ENCODE measurements at places on chromosomes 11 and 22.

DNA sequence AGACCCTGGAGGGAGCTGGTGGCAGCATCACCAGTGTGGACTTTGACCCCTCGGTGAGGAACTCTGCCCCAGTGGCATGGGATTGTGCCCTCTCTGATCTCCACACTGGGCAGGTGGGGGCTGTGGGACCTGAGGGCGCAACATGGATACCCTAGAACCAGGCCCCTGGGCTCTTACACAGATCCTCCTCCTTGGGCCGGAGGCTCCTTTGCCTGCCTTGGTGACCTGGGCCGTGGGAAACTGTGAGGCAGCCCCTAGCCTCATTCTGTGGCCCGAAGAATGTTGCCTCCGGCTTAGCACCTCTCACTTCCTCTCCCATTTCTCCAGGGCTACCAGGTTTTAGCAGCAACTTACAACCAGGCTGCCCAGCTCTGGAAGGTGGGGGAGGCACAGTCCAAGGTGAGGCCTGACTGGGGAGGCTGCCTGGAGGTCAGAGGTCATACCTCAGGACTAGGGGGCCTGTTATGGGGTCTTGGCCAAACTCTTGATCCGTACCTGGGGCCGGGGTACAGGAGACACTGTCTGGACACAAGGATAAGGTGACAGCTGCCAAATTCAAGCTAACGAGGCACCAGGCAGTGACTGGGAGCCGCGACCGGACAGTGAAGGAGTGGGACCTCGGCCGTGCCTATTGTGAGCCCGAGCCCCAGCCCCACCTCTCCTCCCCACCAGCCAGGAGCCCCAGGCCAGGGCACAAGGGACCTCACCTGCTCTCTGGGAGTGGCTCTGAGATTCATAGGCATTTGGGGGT is 12.2 kb downstream of the ATG16L2 start:
- DNase-seq: no peak

- DNase-seq: peak; percentile 85
These were observed 32.1 kb upstream of the GNB1L start for GRCh38 chr22:19886605-19887255.

GRCh38 chr11:25993016-25993415 is 338.9 kb upstream of the ANO3 start:
- DNase-seq: no peak

GRCh38 chr11:61172356-61172755 is 11.1 kb upstream of the VPS37C start:
- DNase-seq: no peak

DNA sequence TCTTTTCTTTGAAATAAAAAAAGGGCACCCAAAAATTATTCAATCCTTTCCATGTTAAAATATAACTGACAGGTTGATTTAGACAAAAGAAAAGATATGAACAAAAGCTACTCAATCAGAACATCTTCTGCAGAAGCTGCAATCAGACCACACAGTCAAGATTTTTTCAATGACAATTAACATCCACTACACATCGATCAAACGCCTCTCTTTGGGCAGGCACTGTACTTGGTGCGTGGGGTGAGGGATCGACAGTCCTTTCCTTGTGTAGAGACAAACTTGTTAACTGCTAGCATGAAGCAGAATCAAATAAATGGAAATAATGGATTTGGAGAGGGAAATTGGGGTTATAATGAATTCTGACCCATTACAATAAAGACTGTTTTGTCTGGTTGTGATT is 71.2 kb upstream of the SESN3 start:
- DNase-seq: no peak

DNA sequence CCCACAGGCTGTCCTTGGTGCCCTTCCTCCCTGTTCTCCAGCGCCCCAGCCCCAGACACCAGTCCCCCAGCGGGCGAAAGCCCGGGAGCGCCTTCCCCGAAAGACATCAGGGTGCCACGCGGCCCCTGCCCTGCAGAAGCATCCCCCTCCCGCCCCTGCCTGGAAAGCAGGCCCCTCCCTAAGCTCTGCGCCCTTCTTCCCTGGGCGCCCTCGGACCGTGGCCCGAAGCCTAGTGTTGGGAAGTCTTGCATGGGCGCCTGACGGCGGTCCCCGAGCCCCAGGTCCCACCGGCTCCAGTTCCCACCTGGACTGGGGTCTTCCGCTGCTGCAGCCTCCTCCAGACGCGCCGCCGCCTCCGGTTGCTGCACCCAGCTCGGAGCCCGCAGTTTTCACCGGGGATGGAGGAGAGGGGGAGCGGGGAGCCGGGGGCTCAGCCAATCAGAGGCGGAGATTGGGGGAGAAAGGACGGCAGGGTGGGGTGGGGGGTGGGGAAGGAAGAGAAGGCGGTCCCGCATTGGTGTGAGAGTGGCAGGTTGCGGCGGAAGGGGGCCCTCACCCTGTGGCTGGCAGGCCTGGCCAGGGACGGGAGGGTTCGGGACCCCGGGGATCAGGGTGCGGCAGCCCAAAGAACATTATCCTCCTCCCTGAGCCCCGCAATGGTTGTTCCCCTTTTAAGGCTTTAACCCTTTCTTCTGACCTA is at the start of gene THY1:
Gene THY1, minus strand, starts transcription at position 364 of the 700 bp plus-strand sequence. CDS start 2,267 bp downstream, outside the sequence.
- DNase-seq: no peak

DNA sequence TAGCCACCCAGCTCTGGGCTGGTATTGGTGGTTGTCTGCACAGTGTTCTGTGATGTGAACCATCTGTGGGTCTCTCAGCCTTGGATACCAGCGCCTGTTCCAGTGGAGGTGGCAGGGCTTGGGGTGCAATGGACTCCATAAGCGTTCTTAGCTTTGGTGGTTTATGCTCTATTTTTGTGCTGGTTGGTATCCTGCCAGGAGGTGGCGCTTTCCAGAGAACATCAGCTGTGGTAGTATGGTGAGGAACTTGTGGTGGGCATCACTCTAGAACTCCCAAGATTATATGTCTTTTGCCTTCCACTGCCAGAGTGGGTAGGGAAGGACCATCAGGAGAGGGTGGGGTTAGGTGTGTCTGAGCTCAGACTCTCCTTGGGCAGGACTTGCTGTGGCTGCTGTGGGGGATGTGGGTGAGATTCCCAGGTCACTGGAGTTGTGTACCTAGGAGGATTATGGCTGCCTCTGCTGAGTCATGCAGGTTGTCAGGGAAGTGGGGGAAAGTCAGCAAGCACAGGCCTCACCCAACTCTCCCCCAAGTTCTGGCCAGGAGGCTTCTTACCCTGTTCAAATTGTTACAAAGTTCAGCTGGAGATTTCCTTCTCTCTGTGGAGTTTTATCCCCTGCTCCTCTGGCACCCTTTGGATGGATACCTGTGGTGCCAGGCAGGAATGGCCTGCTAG is 47.2 kb downstream of the MRGPRX2 start:
- no peak for DNase-seq

Data from fibroblast of skin of left biceps (primary cell).